ENCODE measurements at places on chromosomes 3 and 15. TPM values are rescaled to one million over a fixed set of nuclear protein-coding genes. Genes with fewer than 3 reads are reported as not detected.

CCNB2 gene
- total RNA-seq: 22.3 TPM

DNA sequence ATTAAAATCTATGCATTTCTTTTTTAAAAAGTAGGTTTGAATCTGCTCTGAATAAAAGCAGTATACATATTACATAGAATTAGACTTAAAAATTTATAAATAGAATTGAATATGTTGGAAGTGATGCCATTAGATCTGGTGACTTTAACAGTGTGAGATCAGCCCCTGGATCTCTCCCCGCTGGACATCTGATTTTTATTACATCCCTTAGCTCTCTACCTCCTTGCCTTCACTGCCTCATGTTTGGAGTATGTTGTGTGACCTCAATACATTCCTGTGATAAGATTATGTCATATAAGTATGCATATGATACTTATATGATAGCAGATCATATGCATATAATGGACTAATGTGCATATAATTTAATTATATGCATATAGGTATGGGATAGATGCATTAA lies 643.4 kb upstream of the NR2F2 start:
- no peak for DNase-seq

MORC1 gene
- total RNA-seq: not detected

DNA sequence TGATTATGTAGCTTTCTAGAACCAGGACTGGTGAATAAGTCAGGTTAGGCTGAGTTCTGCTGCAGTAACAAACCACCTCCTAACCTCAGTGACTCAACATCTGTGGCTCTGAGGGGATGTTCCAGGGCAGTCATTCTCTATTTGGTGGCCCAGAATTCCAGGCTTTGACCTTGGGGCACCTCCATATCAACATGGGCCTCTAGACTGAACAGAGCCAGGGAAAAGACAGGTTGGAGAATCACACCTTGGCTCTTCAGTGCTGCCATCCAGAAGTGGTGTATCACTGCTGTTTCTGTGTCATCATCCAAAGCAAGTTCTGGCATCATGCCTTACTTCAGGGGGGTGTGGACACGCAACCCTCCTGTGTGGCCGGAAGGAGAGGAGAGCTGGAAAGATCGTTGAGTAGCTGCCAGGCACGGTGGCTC lies 15.3 kb downstream of the ZBTB47 start:
- DNase-seq: no peak

AGBL1 gene
- not detected for total RNA-seq

ECE2 gene
- total RNA-seq: not detected

DNA sequence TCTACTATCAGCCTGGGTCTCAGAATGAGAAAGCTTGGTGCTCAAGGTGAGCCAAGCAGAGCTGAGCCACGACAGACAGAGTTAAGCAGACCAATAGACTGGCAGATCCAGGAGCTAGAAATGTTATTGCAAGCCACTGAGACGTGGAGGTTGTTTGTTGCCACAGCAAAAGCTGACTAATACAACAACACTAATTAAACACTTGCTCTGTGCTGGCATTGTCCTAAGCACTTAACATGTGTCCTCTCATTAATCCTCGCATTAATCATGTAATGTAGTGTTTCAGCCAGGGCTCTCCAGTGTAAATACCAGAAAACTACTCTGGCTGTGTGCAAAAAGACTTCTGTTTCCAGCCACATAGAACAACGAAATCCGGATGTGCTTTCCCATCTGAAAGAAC lies 11.6 kb upstream of the SPSB4 start:
- no peak for DNase-seq

GRCh38 chr3:146468671-146469149 lies 651 bp downstream of the PLSCR2 start:
- no peak for DNase-seq

GRCh38 chr15:65089206-65089824 lies 12.8 kb downstream of the KBTBD13 start:
- no peak for DNase-seq
